ENCODE measurements at places on chromosomes 6 and 20.
A peak's percentile ranks its signal among the peaks of the same experiment; 100 is the strongest.

GRCh38 chr6:126051791-126052190 lies 65.5 kb downstream of the TRMT11 start:
- no peak for DNase-seq

DNA sequence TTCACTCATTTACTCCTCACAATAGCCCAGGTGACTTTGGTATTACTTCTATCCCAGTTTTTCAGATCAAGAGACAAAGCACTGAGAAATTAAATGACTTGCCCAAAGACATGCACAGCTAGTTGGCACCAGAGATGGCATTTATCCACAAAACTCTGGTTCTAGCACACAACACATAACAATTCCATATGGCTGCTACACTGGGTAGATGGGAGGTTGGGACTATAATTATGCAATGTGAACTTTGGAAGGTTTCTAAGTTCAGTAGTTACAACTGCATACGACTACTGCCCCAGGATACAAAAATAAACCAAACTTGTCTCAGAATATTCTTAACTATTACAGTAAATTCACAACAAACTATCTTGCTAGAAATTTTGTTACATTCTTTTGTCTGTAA lies 54.2 kb upstream of the MLIP start:
- no peak for DNase-seq

GRCh38 chr20:5835321-5835821 lies 85.2 kb downstream of the SHLD1 start:
- peak; percentile 58 for DNase-seq

- DNase-seq: no peak
These were observed 3.4 kb upstream of the DUSP22 start for GRCh38 chr6:288866-289265.

DNA sequence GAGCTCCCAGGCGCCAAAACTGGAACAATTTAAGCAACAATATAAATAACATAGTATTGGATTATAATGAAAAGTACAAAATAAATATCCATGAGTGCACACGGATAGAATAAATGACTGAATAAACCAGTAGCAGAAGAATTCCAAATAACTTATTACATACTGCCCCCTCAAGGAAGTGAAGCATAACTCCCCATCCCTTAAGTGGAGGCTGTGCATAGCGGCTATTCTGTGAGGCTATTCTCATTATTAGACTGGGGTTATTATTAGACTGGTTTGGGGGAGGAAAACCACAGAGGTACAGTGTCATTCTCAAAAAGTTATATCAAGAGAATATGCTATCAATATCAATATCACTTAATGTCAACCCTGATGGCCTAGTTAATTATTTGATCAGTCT lies 94.4 kb upstream of the SIRPA start:
- no peak for DNase-seq

DNA sequence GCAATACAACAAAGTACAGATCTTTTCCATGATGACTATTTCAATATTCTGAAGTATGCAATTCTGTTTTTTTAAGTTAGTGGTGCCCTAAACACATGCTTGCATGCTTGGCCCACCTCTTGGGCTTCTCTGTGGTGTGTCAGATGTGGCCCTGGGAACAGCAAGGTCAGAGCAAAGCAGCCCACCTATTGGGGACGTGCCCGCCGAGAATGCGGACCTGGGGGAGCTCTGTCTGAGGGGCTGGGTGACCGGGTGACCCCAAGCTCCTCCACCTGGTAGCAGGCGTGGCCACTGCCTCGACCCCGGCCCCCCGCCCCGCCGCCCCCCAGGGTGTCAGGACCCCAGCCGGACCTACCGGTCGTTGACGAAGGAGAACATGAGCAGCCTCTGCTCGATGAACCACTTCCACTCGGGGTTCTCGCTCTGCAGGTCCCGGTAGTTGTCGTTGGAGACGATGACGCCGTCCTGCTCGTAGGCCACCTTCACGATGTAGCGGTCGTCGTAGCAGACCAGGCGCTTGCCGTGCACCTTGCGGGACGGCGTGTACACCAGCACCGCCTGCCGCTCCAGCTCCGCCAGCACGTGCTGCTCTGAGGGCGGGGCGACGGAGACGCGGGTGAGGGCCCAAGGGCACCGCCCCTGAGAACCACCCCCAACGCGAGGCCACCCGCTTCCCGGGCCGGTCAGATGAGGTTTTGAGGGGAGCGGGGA lies 28.3 kb downstream of the ZC3H12D start:
- no peak for DNase-seq

DNA sequence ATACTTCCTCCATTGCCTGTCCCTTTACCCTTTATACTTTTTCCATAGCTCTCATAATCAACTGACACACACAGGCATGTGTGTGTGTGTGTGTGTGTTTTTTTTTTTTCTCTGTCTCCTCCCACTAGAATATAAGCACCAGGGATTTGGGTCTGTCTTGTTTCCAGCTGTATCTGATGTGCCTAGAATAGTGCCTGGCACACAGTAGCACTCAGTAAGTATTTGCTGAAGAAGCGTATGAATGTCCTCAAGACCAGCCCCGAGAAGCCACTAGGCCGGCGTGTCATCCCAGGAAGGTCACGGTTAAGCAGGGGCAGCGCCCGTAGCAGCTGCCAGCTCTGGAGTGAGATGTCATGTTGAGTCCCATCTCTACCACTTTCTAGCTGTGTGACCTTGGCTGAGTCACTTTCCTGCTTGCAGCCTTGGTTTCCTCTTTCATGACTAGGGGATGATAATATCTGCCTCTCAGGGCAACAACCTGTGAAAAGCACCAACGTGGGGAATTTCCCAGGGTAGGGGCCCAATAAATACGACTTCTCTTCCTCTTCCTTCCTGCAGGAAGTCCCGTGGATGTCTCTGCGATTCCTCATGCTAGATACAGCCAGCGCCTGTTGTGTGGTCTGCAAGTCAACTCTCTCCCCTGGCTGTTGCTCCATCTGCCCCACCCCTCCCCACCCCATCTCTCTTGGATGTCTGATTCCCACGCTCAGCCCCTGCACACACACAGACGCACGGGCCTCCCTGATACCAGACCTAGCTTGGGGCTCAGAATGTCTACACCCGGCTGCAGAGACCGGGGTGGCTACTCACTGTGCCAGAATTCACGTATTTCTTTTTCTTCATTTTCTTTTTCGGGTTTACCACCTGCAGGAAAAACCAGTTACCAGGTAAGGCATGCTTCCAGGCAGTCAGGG lies 58.1 kb downstream of the RAB44 start:
- DNase-seq: peak; percentile 92

- no peak for DNase-seq
These were observed 696 bp downstream of the CALHM5 start for GRCh38 chr6:116512111-116512559.

- no peak for DNase-seq
These were observed 96.2 kb downstream of the OTOR start for GRCh38 chr20:16844406-16844805.

DNA sequence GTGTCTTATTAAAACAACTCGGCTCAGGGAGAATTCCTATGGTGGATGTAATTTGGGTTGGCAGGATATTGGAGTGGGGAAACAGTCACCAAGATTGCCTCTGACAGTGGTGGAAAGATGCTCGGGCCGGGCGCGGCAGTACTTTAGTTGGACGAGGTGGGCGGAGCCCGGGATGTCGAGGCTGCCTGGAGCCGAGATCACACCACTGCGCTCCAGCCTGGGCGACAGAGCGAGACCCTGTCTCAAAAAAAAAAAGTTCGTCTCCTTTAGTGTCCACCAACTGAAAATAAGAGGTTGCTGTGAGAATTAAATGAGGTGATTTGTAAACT lies 621 bp downstream of the NOL7 start:
- DNase-seq: peak; percentile 51

DNA sequence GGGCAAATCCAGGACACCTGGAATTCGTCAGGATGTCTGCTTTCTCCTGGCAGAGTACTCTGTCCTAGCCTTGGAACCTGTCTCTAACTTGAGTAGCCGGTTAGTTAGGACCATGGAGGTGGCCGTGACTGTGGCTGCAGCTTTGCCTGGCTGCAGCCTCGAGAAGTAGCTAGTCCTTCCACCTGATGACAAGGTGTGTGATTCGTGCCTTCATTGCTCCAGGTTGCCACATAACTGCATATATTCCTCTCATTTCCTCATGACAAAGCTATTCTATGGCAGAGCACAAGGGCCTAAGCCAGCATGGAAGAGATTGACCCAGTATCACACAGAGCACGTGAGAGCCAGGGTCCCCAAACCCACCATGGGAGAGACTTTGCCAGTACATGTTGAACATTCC lies 39.8 kb upstream of the KIF25 start:
- DNase-seq: no peak

DNA sequence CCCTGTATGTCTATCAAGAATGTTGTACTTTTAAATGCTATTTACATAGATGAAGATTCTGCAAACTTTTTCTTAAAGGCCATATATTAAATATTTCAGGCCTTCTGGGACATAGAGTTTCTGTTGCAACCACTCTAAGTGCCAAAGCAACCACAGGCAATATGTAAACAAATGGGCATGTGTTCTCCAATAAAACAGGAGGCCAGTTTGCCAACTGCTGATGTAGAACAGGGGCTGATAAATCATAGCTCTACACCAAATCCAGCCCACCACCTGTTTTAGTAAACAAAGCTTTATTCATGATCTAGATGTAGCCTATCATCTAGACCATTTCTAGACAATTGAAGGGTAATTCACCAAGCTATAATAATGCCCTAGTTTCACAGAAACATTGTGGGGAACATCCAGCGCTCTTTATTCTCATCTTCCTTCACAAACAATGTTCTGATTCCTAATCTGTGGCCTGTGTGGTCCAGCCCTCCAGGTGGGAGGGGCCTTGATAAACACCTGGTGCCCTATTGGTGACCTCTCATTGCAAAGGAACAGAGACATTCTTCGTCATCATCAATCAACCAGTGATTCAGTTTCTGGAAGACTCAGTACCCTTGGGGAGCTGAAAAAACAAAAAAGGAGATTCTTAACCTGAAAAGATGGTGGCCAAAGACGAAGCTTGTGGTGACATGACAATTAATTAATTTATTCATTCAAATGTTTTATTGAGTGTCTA lies 80.2 kb downstream of the PREP start:
- DNase-seq: no peak

- DNase-seq: no peak
These were observed 37.6 kb downstream of the RRBP1 start for GRCh38 chr20:17644451-17644850.

GRCh38 chr6:16562498-16562897 lies 198.8 kb downstream of the ATXN1 start:
- no peak for DNase-seq

DNA sequence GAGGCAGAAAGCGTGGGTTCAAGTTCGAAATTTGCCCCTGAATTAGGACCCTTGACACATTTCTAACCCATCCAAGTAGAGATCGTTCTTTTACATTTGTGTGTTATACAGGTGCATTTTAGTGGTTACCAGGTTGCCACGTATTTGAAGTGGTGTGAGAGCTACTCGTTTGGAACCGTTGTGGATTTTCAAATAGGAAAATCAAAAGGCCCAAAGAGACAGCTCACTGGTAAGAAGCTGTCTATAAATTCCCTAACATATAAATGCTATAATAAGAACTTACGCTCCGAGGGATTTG lies 1.6 kb upstream of the REV3L start:
- peak; percentile 31 for DNase-seq

DNA sequence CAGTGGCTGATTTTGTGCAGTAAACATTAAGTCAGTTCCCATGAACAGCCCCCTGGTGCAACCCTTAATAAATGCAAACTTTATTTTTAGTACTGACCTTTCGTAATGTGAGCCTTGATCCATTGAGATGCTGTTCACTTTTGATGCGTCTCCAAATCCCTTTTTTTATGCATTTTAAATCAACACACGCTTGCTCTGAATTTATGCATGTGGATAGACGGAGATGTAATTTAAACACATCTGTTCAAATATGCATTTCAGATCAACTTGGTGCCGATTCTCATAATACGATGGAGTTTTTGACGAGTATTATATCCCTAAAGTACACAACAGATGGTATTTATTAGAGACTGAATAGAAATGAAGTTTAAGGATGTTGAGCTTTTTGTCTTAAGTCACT lies 505.7 kb downstream of the CDKAL1 start:
- no peak for DNase-seq

GRCh38 chr20:14632906-14633305 lies 295.5 kb upstream of the FLRT3 start:
- DNase-seq: no peak

GRCh38 chr20:1204113-1204512 lies 859 bp downstream of the C20orf202 start:
- no peak for DNase-seq

DNA sequence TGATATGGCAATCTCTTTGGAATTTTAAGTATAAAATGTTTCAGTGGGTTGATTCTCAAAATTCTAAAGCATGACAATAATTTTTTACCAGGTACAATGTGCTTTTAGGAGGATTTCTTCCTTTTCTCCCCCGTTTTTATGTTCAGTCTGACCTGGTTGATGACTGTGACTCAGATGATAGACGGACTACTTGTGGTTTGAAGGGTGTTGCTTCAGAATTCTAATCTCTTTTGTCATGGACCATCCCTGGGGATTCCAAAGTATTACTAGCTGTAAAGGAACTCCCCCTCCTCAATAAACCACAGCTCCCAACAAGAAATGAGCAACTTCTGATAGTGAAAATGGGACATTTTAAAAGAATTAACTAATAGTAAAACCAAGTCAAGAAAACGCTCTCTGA lies 34.9 kb upstream of the TNFAIP3 start:
- no peak for DNase-seq

GRCh38 chr6:56764081-56764566 lies 121.4 kb upstream of the DST start:
- DNase-seq: no peak

DNA sequence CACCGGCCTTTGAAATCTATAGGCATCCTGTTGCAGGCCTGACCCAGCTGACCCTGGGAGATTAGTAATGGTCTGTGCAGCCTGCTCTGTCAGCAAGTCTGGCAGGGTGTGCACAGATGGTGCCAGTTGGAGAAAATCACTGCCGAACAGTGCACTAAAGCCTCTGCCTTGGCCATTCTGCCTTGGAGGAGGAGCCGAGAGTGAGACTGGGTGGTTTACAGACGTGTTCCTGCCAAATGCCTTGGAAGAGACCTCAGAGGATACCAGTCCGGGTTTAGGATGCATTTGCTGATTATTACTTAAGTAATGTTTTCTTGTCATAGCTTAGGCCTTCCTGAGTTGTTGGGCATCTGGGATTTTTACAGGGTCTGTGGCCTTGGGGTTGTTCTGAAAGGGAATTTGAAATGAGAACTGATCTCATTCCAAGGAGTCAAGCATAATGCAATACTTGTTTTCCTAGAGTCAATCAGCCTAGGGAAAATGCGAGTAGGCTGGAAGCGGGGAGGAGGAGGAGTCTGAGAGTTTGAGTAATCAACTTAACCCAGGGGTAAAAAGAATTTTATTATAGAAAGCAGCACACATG lies 292.1 kb downstream of the SOX4 start:
- no peak for DNase-seq

GRCh38 chr20:44069203-44070011 lies 117.6 kb downstream of the JPH2 start:
- DNase-seq: peak; percentile 78

- DNase-seq: no peak
These were observed 28.1 kb upstream of the SCGN start for GRCh38 chr6:25623879-25624278.

DNA sequence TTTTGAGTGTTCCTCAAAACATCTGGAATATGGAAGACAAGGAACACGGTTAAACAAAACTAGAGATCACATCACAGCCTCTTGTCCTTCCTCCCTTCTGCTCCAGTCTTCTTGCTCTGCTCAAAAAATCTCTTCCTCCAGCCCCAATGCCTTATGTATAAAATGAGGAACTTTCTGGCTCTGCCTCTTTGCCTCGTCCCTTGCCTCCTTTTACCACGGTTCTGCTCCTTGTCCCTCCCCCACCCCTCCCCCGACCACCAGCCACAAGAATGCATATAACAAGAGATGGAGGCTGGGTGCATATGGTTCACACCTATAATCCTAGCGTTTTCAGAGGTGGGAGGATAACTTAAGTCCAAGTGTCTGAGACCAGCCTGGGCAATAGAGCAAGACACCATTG lies 43.6 kb downstream of the PLAGL2 start:
- no peak for DNase-seq
